Cerebellar cortex (tissue), 1 donor: ENCODE measurements at places on chromosomes 4 and X.

GRCh38 chr4:126935801-126936200 lies 697.0 kb upstream of the INTU start:
- no peak for DNase-seq

DNA sequence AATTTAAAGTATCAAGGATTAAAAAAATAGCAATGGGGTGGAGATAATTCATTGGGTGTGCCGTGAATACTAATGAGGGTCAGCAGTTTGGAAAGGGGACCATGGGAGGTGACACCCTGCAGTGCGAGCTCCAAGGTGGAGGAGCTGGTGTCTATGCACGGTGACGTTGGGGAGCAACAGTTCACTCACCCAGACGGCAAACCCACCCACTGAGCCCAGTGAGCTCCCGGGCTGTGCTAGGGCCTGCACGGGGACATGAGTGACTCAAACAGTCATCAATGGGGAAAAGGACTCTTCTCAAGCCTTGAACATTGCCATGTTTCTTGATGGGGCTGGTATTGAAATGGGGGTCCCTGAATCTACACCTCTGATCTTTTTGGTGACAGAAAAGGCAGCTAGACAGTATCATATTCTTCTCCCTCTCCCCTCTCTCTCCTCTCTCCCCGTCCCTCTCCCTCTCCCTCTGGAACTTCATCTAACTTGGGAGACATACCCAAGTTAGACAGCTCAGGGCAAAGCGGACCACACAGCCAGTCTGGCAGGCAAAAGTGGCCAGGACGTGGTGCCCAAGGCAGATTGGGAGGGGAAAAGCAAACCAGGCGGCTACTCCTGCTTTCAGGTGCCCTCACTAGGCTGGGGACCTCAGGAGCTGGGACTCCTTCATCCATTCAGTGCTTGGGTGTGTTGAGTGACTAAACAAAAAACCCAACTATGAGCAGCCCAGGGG lies 26.3 kb upstream of the PPP2R2C start:
- no peak for DNase-seq

DNA sequence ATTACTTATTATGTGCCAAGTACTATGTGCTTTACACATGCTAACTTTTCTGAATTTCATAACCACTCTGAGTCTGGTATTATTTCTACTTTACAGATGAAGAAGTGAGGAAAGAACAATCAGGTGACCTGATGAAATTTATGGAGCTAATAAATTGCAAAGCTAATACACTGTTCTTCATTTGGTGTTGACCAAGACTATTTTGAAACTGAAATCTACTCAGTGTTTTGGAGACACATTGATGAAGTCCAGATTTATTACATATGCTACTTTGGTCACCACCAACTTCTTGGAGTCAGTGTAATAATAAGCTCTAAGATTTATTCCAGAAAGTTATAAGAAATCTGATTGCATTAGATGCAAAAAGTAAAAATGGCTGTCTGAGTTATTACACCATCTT lies 637.9 kb downstream of the FAT4 start:
- no peak for DNase-seq

DNA sequence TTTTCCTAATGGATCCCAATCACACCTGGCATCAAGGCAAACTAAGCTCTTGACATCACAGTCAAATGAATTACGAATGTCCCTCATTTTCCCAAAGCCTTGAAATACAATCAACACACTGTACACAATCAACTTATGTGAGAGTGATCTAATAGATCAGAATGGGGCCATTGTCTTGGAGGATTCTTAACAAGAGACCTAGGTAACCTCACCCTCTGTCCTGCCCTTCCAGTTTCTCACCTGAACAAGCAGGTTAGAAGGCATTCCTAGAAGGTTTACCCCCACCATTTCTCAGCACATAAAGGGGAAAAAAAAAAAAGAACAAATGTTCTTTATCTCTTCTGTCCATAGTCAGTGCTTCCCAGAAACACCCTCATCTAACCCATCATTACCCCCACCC lies 6.3 kb downstream of the SLC39A8 start:
- DNase-seq: no peak

DNA sequence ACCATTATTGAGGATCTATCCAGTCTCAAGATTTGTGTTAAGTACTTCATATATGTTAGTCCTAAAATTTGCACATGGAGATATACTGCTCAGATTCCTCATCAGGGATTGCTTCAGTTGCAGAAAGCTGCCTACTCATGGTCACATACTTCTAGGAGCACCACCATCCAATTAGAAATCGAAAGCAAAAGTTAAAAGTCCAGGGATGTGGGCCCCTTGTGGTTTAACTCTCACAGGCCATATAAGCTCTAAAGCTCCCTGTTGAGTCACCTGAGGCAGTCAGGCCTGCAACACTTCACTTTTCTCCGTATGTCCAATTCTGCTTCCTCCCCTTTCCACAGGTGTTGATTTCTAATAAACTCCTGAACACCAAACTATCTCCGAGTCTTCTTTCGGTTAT lies 84.2 kb downstream of the CNOT6L start:
- DNase-seq: no peak

GRCh38 chr4:2182994-2183393 lies 58.9 kb downstream of the HAUS3 start:
- DNase-seq: no peak

GRCh38 chr4:3268395-3269104 lies 19.6 kb downstream of the MSANTD1 start:
- DNase-seq: no peak

- no peak for DNase-seq
These were observed 11.5 kb upstream of the TBC1D1 start for GRCh38 chr4:37879365-37879764.

GRCh38 chr4:102807345-102807744 lies 20.0 kb downstream of the UBE2D3 start:
- no peak for DNase-seq

GRCh38 chrX:153953342-153953830 lies 8.9 kb upstream of the RENBP start:
- peak; percentile 67 for DNase-seq

DNA sequence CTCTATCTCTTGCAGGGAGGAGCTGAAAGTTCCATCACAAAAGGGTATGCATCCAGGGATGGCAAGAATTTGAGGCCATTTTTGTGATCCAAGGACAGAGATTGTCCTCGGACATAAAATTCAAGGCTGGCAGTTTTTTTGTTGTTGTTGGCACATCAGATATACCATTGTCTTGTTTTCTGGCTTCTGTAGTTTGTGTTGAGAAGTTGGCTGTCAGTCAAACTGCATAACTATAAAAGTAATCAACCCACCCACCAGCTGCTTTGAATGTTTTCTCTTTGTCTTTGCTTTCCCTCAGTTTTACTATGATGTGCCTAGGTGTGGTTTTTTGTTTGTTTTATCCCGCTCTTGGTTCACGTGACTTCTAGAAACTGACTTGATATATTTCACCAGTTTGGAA lies 21.6 kb upstream of the PDZD4 start:
- DNase-seq: no peak

- DNase-seq: peak; percentile 65
These were observed 46.0 kb downstream of the TFDP3 start for GRCh38 chrX:133171962-133172708.

- no peak for DNase-seq
These were observed 162.3 kb upstream of the MAMLD1 start for GRCh38 chrX:150200820-150201287.

GRCh38 chr4:123503698-123504363 lies 107.2 kb downstream of the SPRY1 start:
- DNase-seq: no peak

DNA sequence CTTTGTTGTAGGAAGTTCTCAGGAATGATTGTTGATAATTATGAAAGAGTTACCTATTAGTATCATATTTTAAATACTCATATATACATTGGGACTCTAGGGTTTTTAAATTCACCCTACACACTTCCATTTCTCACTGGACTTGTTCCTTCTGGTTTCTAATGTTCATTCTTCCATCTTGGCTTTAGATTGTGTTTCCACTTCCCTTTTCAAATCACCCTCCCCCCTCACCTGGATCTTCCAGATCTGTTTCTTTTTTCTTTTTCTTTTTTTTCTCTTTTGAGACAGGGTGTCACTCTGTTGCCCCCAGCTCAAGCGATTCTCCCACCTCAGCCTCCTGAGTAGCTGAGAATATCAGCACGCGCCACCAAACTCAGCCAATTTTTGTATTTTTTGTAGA lies 6.7 kb upstream of the KIT start:
- no peak for DNase-seq

- DNase-seq: no peak
These were observed 158.3 kb upstream of the TAPT1 start for GRCh38 chr4:16384576-16384975.

GRCh38 chrX:154738011-154738738 lies 12.7 kb downstream of the GAB3 start:
- no peak for DNase-seq

DNA sequence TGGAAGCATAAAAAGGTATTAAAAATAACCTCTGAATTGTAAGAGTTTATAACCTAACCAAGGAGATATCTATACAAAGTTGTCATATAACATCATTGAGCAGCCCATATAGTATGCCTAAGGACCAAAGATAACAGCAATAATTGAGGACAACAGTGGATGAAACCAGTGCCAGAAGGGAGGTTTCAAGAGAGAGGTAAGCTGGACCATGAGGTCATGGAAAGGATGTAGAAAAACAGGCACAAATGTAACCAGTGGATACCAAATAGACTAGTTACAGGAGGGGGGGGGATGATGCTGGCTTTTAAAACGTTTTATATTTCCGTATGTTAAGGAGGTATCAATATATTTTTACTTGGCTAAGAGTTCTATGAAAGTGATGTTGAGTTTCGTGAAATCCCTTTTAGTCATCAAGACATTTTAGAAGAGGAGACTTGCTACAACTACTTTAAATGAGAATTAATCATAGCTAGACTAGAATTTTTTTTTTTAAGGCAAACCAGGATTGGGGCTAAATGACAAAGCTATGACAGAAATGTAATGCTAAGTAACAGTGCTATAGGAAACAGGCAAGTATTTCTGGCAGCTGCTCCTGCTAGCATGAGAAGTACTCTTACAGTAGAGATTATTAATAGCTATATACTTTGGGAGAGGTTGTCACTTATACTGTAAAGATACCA lies 161.1 kb downstream of the FBXW7 start:
- DNase-seq: no peak

GRCh38 chrX:154873329-154873728 lies 12.8 kb upstream of the F8A1 start:
- DNase-seq: no peak

GRCh38 chr4:150231107-150231770 lies 153.0 kb downstream of the DCLK2 start:
- DNase-seq: no peak

DNA sequence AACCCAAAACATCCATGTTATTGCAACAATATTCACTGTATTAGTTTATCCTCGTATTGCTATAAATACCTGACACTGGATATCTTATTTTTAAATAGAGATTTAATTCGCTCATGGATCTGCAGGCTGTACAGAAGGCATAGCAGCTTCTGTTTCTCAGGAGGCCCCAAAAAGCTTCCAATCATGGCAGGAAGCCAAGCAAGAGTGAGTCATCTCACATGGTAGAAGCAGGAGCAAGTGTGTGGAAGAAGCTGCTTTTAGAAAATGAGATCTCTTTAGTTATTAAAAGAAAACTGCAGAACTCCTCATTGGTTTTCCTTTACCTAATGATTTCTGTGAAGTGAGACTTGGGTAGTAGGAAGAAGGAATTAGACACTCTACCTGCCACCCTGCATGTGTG lies 16.4 kb downstream of the ZNF732 start:
- DNase-seq: no peak

GRCh38 chr4:15354371-15355297 lies 73.2 kb upstream of the C1QTNF7 start:
- no peak for DNase-seq

GRCh38 chr4:111602848-111603247 lies 542.4 kb upstream of the FAM241A start:
- no peak for DNase-seq

GRCh38 chr4:5693871-5694270 lies 14.5 kb downstream of the EVC2 start:
- no peak for DNase-seq

DNA sequence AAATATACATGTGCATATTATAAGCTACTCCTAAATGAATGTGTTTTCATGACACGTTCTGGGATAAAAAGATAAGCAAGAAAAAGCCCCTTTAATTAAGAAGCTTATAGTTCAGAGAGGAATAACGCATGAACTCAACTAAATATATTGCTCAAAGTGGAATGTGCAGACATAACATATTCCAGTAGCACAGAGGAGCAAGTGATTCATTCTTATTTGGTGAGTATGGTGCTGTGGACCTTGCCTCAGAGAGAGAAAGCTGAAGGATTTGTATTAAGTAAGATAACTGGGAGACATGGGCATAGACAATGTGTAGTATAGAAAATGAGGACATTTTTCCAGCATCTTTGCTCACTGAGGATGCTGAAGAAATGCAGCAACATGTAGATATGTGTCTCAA lies 76.8 kb downstream of the CFAP299 start:
- no peak for DNase-seq

GRCh38 chr4:55010550-55010949 lies 114.8 kb downstream of the KDR start:
- no peak for DNase-seq

- DNase-seq: no peak
These were observed 17.6 kb downstream of the FGFBP1 start for GRCh38 chr4:15920723-15921591.
